Activated CD4-positive, alpha-beta T cell treated with anti-CD3 and anti-CD28 coated beads for 1 hour (primary cell): ENCODE measurements at places on chromosomes 16 and 17.

DNA sequence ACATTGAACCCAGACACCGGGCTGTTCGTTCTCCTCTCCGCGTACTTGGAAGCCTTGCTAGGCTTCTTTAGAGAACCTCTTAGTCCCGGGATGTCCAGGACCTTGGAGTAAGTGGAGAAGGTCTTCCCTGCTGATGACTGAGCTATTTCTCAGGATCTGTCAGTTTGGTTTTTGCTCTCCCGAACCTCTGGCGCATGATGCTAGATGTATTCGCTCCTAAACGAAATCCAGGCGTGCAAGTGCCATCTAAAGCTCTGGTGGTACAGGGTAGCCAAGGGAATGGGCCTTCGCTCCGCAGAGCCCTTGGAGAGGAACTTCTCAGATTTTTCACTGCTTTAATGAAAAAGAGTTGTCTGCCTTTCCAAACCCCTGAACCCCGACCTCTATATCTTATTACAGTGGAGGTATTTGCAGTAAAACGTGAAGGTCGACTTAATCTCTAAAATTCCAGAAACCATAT is 547 bp downstream of the VMP1 start:
- DNase-seq = no peak

GRCh38 chr16:71852561-71852960 is 6.8 kb downstream of the ATXN1L start:
- no peak for DNase-seq

- no peak for DNase-seq
Observed at GRCh38 chr17:61390479-61390791, 9.2 kb upstream of the TBX2 start.

- DNase-seq = no peak
Observed at GRCh38 chr16:3388325-3388724, 12.5 kb downstream of the ZSCAN32 start.

DNA sequence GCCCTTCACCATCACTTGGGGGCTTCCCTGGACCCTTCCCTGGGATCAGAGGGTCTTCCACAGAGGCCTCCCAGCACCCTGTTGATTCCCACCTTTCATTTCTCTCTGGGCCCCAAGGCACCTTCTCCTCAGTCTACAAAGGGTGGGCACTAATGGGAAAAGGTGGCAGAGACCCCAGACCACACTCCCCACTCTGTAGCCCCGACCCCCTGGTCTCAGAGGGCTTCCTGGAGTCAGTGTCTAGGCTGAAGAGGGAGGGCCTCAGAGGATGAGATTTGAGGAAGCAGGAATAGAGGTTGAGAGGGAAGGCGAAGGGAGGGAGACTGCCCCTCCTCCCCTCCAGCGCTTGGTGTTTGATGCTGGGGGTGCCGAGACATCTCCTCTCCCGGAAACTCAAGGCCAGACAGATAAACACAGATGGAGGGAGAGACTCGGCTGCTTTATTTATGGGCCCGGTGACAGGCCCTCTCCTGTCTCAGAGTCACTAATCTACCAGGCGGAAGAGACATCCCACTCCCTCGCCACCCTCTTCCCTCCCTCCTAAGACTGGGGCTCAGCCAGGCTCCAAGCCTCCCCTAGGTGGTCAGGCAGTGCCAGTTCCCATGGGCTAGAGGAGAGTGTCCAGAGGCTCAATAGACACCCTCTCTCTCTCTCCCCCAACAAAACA is 18.5 kb upstream of the SP2 start:
- DNase-seq = no peak

DNA sequence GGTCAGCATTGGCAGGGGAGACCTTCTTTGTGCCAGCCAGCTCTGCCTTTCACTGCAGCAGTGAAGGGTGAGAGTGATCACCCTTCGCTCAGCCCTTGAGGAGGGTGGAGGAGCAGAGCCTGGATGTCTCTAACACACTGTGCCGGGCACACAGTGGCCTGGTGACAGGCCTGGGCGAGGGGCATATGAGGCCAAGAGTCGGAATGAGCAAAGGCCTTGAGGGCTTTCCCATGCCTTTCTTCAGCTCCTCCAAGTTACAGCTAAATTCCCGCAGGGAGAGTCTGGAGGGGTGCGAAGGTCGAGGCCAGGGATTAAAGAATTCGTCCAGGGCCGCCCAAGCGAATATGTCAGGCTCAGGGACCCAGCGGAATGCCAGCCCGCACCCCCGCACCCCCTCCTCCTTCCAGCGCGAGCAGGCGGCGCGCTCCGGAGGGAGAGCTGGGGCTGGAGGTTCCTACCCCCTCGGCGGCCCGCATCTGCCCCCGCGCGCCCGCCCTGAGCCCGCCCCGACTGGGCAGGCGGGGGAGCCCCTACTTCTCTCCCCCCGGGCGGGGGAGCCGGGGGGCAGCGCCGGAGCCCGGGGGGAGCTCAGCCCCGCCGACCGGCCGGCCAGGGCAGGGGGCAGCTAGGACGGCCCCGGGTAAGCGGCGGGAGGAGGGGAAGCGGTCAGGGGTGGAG is at the start of gene RASL10B:
Gene RASL10B (plus strand): TSS at position 401 of the 678 bp plus-strand sequence. CDS start 3,546 bp downstream, outside the sequence.
- DNase-seq = no peak
